ENCODE measurements at places on chromosomes 7 and 10.

DNA sequence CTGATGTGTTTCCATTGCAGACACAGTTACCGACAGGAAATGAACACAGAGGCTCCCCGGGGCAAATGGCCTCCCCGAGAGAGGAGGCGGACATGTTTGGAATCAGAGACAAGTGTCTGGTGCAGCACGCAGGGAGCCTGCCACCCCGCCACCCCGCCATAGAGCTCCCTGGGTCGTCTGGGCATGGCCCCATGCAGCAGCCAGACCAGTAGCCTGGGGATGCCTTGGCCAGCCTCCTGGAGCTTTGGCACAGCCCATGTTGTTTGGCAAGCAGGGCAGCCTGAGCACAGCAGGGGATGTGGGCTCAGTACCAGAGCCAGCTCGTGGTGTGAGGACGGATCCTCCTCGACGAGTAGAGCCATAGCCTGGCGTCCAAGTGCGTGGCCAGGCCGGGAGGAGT lies 80.8 kb downstream of the NKX6-2 start:
- DNase-seq: no peak

GRCh38 chr7:70616821-70617220 lies 515.1 kb upstream of the GALNT17 start:
- DNase-seq: no peak

DNA sequence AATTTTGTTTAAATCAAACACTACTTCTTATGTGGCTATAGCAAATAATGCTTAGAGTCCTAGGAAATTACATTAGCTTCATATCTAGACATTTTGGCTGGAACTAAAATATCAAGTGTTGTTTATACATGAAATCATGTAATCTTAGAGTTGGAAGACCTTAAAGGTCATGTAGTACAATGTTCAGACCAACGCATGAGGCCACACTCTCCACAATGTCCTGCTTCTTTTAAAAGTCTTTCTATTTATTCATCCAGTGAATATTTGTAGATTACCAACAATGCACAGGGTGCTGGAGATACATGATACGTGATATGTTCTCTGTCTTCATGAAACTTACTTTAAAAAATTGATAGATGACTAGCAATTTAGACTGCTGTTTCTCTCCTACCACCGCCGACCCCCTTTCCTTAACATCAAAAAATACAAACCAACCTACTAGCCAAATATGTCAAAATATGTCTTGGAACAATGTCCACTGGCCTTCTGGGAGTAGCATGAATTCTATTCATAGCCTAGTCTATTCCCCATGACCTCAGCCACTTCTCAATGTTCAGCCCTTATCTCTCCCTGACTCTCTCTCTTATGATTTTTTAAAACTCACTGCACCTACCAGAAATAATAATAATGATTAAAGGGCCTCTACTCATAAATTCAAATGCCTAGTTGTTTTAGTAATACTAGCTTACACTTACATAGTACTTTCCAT lies 59.5 kb upstream of the CAV2 start:
- DNase-seq: no peak

DNA sequence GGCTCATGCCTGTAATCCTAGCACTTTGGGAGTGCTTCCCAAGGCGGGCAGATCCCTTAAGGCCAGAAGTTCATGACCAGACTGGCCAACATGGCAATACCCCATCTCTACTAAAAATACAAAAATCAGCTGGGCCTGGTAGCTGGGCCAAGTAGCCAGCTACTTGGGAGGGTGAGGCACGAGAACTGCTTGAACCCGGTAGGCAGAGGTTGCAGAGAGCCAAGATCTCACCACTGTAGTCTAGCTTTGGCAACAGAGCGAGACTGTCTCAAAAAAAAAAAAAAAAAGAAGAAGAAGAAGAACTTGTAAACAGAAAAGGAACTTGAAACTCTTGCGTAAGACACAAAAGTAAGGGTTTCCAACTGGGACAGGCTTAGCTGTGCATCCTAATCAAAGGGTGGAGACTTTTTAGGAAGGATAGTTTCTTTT lies 5.6 kb upstream of the IFIT2 start:
- DNase-seq: no peak

- no peak for DNase-seq
Measured at GRCh38 chr7:100432053-100432452, 2.4 kb downstream of the MEPCE start.

DNA sequence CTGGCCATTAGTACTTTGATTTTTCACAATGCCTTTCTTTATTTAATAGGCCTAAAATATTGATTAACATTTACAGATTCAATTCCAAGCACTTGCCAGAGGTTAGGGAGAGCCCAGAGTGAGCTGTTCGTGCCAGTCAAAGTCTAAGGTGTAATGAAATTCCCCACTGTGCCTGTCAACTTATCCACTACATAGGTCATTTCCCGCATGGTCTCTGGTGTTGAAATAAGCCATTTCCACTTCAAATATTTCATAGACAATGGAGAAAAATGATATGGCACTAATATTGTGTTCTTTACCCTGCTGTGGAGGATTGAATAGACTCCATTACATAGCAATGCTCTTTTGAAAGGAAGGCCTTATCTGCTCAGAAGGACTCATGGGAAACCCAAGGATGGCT lies 978.1 kb upstream of the CELF2 start:
- no peak for DNase-seq

GRCh38 chr10:91907033-91907594 lies 2.2 kb downstream of the FGFBP3 start:
- DNase-seq: no peak

DNA sequence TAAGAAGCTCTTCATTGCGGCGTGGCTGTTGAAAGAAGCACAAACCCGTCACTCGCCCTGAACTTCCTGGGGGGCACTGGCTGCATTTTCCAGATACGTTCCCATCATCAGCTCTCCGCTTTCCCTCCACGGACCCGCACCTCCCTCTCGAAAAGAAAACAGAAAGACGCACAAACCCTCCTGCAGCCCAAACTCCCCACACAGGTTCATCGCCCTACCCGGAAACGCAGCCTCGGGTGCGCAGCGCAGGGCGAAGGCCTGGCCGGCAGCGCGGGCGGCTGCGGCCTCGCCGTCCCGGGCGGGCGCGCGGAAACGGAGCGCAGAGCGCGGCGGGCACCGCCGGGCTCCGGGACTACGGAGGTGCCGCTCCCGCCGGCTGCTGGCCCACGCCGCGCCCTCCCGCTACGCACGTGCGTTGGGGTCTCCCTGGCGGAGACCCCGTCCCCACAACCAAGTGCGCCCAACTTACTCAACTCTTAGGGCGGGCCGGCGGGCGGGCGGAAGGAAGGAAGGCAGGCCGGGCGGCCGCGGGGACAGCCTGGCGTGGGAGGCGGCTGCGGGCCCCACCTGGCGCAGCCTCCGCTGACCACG lies 822 bp downstream of the ZNF800 start:
- DNase-seq: peak; percentile 24

- no peak for DNase-seq
Measured at GRCh38 chr7:49771427-49772176, 1.8 kb upstream of the VWC2 start.

- peak; percentile 53 for DNase-seq
Measured at GRCh38 chr10:128150045-128150493, 23.8 kb upstream of the MKI67 start.

GRCh38 chr10:13808556-13809391 lies 222.0 kb downstream of the PRPF18 start:
- no peak for DNase-seq

DNA sequence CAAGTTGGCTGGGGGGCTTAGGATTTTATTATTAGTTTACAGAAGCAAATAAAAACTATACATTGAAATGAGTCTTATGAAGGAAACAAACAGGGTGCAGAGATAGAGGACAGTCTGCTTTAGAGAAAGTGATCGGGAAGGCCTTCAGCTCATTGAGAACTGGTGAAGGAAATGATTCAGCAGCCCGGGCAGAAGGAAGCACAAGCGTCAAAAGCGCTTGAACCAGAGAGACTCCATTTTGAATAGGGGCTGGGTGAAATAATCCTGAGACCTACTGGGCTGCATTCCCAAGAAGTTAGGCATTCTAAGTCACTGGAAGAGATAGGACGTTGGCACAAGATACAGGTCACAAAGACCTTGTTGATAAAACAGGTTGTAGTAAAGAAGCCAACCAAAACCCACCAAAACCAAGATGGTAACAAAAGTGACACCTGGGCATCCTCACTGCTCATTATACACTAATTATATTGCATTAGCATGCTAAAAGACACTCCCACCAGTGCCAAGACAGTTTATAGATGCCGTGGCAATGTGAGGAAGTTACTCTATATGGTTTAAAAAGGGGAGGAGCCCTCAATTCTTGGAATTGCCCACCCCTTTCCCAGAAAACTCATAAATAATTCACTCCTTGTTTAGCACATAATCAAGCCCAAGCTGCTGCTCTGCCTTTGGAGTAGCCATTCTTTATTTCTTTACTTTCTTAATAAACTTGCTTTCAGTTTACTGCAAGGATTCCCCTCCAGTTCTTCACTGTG lies 83.1 kb upstream of the MPP7 start:
- DNase-seq: no peak

- no peak for DNase-seq
Measured at GRCh38 chr10:63376560-63377304, 89.0 kb downstream of the JMJD1C start.

- no peak for DNase-seq
Measured at GRCh38 chr10:101837748-101838147, 5.9 kb downstream of the KCNIP2 start.

GRCh38 chr7:97818066-97818663 lies 54.0 kb downstream of the ASNS start:
- DNase-seq: no peak

DNA sequence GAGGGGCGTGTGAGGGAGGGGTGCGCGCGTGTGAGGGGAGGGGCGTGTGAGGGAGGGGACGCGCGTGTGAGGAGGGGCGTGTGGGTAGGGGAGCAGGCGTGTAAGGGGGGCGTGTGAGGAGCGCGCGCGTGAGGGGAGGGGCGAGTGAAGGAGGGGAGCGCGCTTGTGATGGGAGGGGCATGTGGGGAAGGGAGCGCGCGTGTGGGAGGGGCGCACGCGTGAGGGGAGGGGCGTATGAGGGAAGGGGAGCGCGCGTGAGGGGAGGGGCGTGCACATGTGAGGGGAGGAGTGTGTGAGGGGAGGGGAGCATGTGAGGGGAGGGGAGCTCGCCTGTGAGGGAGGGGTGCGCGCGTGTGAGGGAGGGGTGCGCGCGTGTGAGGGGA lies 19.1 kb downstream of the MXI1 start:
- peak; percentile 77 for DNase-seq

DNA sequence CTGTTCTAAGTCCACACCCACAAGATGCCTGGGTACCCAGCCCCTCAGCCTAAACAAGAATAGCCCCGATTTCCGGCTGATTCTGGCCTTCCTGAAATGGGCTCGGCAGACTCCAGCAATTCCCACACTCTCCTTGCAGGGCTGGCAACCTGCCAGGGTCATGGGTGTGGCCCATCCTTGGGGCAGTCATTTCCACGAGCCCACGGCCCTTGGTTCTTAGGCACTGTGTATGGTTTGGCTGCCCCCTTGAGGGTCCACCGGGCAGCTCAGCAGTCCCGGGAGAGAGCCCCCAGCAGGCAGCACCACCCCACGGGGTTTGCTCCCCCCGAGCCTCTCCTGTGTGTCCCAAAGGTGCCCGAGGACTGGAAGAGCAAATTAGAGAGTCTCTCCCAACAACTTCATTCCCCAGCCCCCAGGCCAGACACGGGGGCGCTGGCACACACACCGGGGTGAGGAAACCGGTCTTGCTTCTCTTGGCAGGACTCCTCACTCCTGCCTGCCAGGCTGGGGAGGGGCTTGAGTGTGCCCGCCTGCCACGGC lies 142.2 kb downstream of the EMX2 start:
- DNase-seq: no peak

GRCh38 chr10:3213758-3214515 lies 41.4 kb upstream of the PITRM1 start:
- DNase-seq: no peak

DNA sequence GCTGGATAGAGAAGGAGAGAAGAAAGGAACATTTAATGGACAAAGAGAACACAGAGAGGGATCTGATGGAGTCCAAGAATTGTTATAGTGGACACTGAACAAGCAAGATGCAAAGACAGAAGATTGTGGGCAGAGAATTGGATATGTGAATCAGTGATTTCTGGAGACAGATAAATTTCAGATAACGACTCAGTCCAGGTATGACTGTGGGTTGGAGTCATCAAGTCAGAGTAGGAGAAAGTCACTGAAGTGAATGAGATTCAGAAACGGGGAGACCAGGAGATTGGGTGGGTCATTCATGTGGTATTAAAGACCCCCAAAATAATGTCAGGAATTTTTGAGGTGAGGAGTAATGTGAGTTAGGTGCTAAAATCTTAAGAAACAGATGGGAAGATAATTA lies 23.0 kb downstream of the ASB4 start:
- no peak for DNase-seq

GRCh38 chr7:81187753-81188152 lies 268.9 kb upstream of the SEMA3C start:
- DNase-seq: no peak

GRCh38 chr10:43265799-43266721 lies 805 bp downstream of the RASGEF1A start:
- DNase-seq: no peak

DNA sequence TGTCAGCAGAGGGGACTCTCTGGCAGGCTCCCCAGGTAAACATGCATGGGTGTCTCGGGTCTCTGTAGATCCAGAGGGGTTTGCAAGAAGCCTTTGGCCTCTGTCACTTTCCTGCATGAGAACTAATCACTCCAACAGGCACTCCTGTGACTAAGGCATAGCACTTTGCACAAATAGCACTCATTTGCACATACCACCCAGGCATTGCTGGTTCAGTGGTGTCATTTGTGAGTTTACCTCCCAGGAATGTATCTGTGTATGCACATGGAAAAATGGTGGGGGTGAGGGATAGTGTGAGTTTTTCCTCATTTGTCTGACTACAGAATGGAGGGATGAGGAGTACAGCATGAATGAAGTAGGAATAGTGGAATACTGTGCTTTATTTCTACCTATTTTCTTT lies 39.5 kb downstream of the CNNM1 start:
- DNase-seq: no peak

GRCh38 chr7:250523-250922 lies 39.4 kb upstream of the FOXL3 start:
- DNase-seq: no peak

- DNase-seq: no peak
Measured at GRCh38 chr10:88553116-88553752, 29.9 kb downstream of the RNLS start.

GRCh38 chr7:81583090-81583489 lies 186.8 kb downstream of the HGF start:
- no peak for DNase-seq

DNA sequence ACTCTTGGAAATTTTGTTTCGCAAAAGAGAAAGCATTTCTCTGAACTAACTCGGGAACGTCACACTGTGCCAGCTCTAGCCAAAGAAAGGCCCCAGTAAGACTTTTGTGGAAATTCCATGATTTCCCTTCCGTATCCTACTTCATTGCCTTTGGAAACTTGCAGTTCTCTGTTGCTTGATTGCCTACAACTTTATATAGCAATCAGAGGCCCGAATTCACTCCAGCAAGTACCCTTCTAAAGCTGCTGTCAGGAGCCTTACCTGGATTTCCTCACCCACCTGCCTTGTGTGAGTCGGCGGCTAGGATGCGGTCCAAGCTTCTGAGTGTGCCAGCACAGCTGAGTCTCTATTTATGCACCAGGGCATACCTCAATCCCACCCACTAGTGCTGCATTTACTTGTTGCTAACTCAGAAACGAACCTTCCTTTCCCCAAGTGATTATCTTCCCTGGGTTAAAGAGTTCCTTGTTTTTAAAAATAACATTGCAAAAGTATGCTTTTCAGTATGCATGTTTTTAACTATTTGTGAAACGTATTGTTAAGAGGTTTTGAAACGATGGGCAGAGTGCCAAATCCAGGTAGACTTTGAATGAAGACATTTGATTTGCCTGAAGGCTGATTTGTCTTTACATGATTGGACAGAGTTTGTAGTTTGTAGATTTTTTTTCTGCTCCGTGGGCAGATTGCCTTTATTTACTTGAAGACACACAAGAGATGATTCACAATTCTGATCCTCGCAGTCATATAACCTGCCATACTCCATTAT lies at the start of gene AGR2:
TSS of gene AGR2 (minus strand) at position 326 of the 766 bp plus-strand sequence. CDS start 3,203 bp downstream, outside the sequence.
- no peak for DNase-seq

Data from activated CD8-positive, alpha-beta memory T cell treated with anti-CD3 and anti-CD28 coated beads for 4 hours (primary cell).